ENCODE measurements at places on chromosomes 6 and 20.

DNA sequence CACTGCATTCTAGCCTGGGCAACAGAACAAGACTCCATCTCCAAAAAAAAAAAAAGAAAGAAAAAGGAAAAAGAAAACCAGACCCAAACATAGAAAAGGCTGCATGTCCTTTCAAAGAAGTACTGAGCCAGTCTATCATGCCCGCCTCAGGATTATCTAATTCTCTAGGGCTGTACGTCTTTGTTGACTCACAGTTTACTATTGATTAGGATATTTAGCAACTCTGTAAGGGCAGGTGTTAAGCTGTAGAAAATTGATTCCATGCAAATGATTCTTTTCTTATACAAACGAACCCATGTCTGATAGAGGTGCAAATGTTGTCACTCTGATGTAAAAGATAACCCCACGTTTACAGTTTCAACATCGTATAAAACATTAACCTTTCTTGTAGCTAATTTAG, 209.0 kb downstream of the TTLL2 start:
- no peak for DNase-seq

DNA sequence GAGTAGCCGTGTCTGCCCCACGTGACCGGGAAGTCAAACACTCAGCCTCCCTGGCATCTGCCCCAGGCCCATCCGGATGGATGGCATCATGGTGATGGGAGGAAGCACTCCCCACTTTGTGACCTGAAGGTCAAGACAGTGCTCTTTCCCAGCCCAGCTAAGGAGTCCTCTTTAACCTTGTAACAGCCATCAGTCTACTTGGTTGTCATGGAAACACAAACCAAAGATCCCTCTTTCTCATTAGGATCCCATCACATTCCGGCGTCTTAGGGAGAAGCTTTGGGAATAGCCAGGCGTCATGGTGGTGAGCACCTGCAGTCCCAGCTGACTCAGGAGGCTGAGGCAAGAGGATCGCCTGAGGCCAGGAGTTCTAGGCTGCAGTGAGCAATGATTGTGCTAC, 90.9 kb upstream of the FOXC1 start:
- DNase-seq: no peak

DNA sequence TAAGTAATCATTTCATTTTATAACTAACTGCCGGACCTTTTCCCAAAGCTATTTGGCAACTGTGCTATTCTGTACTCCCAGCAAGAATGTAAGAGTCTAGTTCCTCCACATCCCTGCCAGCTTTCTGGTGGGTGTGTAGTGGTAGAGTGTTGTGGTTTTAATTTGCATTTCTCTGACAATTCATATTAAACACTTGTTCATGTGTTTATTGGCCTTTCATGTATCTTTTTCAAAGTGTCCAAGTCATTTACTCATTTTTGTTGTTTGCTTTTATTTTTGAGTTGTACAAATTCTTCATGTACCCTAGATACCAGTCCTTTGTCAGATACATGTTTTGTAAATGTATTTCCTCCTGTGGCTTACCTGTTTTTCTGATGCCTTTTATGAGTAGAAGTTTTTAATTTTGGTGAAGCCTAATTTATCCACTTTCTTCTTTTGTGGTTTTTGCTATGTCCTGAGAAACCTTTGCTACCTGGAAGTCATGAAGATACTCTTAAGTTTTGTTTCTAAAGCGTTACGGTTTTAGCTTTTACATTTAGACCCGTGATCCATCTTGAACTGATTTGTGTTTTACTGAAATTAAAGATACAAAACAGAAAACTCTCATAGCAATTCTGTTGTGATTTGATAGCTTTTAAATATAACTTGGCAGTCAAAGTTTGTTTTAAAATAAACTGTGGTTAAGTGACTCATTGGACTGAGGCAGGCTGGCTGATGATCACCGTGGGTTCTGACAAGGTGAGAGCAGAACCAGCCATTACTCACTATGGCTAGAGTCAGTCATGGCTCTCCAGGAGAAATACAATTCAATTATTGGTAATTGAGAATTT, 8.0 kb downstream of the MYLIP start:
- peak; percentile 40 for DNase-seq

DNA sequence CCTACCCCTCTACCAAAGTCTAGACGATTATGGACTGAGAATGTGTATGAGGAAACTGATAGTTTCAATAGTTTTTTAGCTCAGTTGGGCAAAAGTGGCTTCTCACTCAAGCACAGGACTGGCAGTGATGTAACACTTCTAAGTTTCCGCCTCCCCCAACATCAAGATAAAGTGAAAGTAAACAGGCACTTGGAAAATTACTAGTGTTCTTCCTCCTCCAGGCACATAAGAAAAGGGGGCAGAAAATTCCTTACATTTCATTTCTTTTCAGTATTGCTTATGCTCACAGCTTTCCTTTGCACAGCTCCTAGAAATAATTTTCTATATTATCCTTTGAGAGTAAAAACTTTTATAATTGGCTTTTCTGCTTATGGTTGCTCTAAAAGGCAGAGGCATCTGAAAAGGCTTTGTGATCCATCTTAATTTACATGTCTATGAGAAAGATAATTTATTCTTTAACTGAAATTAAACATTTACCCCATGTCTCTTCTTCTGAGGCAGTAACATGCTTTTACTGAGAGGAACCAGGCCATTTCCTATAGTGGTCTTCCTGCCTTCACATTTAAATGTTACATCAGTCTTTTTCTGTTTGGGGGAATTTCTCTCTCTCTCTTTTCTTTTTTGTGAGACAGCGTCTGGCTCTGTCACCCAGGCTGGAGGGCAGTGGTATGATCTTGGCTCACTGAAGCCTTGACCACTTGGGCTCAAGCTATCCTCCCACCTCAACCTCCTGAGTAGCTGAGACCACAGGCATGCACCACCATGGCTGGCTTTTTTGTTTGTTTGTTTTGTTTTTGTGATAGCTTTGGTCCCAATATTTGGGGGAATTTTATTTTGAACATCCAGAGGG, 65.0 kb upstream of the EEF1A1 start:
- peak; percentile 20 for DNase-seq

DNA sequence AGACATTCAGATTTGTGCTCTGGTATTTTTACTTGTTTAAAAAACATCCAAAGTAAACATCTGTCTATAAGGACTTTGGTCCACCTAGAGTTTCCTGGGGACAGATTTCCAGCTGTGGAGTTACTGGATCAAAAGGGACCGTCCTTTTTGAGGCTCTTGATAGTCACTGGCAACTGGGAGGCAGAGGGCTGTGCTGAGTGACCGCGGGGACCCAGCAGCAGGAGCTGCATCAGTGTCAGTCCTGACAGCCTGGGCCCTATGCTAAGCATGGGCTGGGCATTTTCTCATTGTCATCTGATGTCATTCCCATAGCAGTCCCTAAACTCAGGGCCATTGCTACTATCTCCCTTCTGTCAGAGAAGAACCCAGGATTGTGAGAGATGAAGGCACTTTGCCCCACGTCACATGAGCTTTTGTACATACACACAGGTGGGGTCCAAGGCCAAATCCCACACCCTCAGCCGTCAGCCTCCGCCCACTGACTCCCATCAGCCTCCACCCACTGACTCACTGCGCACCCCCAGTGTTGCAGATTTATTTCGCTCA, 293.8 kb downstream of the TAF4 start:
- DNase-seq: no peak

DNA sequence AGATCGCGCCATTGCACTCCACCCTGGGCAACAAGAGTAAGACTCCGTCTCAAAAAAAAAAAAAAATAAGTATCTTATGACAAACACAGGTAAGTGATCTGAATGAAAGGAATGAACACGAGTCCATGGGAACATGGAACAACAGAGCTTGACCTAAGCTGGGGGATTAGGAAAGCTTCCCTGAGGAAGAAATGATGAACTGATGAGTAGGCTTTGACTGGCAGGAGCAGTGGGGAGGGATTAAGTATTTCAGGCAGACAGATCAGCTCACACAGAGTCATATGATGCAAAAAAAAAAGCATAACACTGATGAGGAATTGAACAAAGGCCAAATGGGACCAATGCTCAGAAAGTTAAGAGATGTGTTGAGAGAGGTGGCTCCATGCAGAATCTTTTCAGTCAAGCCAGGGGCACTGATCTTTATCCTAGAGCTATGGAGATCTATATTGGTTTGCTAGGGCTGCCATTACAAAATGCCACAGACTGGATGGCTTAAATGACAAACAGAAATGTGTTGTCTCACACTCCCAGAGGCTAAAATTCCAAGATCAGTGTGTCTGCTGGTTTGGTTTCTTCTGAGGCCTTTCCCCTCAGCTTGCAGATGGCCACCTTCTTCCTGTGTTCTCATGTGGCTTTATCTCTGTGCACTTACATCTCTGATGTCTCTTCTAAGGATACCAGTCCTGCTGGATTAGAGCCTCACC, 85.6 kb downstream of the ANKRD6 start:
- no peak for DNase-seq

- no peak for DNase-seq
These were observed 54.7 kb downstream of the SSR1 start for GRCh38 chr6:7258231-7258763.

DNA sequence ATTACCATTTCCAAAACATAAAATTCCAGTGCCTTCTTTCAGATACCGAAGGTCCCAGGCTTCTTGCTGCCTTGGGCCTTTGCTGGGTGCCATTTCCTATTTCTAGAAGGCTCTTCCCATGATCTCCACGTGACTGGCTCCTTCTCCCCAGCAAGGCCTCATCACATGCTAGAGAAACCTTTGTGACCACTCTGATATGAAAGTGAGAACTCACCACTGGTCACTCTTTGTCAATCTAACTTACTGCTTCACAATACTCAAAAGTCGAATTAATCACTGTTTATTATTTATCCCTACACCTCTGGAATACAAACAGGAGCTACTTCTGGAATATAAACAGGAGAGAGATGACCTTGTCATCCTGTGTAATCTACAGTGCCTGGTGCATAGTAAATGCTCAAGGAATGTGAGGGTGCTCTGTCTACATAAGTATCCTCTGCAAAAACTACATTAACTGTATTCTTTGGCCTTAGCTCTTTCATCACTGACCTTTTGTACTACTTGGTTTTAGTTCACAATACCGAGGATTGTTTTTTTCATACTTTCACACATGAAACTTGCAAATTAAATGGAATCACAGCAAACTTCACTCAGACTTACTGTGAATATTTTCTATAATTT, 1.6 kb downstream of the STX7 start:
- DNase-seq: no peak

GRCh38 chr6:148868314-148868713, 121.5 kb downstream of the UST start:
- DNase-seq: no peak

All from activated CD4-positive, alpha-beta T cell treated with anti-CD3 and anti-CD28 coated beads, Interleukin-2, amount 50 U/mL, for 1 hour (primary cell).